ENCODE measurements at places on chromosomes 1 and 21. TPM values are rescaled to one million over a fixed set of nuclear protein-coding genes. Genes with fewer than 3 reads are reported as not detected.

DNA sequence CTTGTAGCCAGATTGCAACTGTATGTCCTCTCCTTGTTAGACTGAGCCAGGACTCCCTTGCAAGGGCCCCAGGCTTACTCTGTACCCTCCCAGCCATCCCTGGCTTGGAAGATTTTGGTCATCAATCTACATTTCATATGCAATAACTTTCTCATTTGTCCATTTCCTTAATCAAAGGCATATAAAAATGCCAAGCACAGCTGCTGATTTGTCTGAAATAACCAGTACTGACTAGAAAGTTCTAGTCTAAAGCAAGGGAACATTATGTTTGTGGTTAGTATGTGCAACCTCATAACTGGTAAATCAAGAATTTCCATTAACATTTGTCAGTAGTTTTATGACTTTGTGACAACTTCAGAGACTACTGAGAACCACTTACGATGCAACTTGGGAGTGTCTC, 370.2 kb downstream of the ST6GALNAC3 start:
- DNase-seq: no peak
- no peak overlapping the region for H3K4me3 ChIP-seq
- H3K36me3 ChIP-seq: no peaks in the 10 kb centered on the region

- no peaks in the 10 kb centered on the region for H3K27me3 ChIP-seq
- H3K36me3 ChIP-seq: no peaks in the 10 kb centered on the region
- H3K27ac ChIP-seq: no peak overlapping the region
- no peak for DNase-seq
- H3K4me3 ChIP-seq: no peak overlapping the region
Observed at GRCh38 chr1:224749916-224750315, 133.8 kb downstream of the CNIH3 start.

The MYBPHL gene
- total RNA-seq: 0.30 TPM

The DPT gene
- total RNA-seq: not detected

The TCEA3 gene
- 0.21 TPM for total RNA-seq

GRCh38 chr1:173301507-173301906, 94.4 kb upstream of the TNFSF4 start:
- DNase-seq: no peak
- H3K27ac ChIP-seq: no peak overlapping the region
- H3K36me3 ChIP-seq: no peaks in the 10 kb centered on the region
- peaks cover 6% of the 10 kb centered on the region for H3K4me1 ChIP-seq
- no peak overlapping the region for H3K4me3 ChIP-seq

- H3K4me3 ChIP-seq: no peak overlapping the region
- no peaks in the 10 kb centered on the region for H3K4me1 ChIP-seq
- no peaks in the 10 kb centered on the region for H3K27me3 ChIP-seq
- no peak for DNase-seq
- no peaks in the 10 kb centered on the region for H3K36me3 ChIP-seq
Observed at GRCh38 chr1:18326211-18326897, 154.4 kb upstream of the KLHDC7A start.

The PDZK1 gene
- total RNA-seq: not detected

DNA sequence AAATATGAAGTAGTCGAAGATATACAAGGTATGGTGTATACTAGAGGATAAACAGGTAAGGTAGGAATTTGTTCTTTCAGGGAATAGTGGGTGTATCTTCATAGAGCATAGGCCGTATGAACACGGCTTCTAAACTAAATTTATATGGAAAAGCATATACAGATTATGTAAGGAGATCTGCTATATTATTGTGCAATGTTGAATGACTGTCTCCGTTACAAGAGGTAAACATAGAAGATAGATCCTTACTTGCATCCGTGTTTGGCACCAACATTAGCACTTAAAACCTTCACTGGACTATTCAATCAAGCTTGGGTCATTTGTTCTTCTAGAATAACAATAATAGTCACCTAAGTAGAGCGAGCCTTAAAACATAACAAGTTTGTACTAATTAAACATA, 45.9 kb downstream of the CLEC20A start:
- H3K27me3 ChIP-seq: no peaks in the 10 kb centered on the region
- H3K4me1 ChIP-seq: no peaks in the 10 kb centered on the region
- H3K27ac ChIP-seq: no peak overlapping the region
- H3K4me3 ChIP-seq: no peak overlapping the region

DNA sequence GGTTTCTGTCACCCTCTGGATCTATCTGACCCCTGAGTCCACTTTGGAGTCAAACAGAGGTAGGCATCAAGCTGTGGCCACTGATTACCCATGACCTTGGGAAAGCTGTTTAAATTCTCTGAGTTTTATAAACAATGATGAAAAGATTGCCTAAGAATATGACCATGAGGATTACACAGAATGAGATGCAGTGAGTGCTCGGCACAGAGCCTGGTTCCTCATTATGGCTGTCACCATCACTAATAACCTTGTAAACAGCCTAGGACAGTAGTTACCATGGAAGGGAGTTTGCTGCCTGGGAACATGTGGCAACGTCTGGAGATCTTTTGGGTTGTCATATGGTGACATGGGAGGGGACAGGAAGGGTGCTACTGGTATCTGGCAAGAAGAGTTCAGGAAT, 248.3 kb upstream of the KAZN start:
- no peaks in the 10 kb centered on the region for H3K27me3 ChIP-seq
- peaks cover 6% of the 10 kb centered on the region for H3K4me1 ChIP-seq
- no peak overlapping the region for H3K4me3 ChIP-seq
- H3K36me3 ChIP-seq: no peaks in the 10 kb centered on the region
- DNase-seq: no peak

The CD160 gene
- not detected for total RNA-seq

GRCh38 chr1:17458794-17459193, 19.3 kb upstream of the RCC2 start:
- H3K4me3 ChIP-seq: no peak overlapping the region
- no peaks in the 10 kb centered on the region for H3K4me1 ChIP-seq
- DNase-seq: no peak
- H3K36me3 ChIP-seq: no peaks in the 10 kb centered on the region
- H3K27ac ChIP-seq: no peak overlapping the region
- H3K27me3 ChIP-seq: no peaks in the 10 kb centered on the region

GRCh38 chr1:1730870-1731269, 6.7 kb upstream of the CDK11A start:
- peaks cover 10% of the 10 kb centered on the region for H3K36me3 ChIP-seq
- H3K27ac ChIP-seq: no peak overlapping the region
- no peaks in the 10 kb centered on the region for H3K27me3 ChIP-seq

DNA sequence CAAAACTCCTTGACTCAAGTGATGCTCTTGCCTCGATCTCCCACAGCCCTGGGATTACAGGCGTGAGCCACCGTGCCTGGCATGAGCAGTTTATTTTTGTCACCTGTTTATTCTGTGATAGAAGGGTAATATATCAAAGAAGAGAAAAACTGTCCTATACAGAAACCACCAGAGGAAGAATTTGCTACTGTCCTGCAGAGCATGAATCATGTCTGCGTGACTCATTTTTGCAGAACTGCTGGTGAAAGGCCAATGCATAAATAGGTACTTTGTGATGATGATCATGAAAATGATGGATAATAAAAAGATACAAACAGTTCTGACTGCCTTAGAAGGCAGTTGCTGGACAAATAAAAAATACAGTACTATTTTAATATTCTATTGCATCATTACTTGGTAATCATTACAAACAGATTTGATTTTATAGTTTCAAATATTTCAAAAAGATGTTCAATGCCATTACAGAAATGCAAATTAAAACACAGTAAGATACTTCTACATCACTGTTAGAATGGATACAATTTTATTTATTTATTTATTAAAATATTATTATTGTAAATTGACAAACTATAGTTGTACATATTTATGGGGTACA, 26.5 kb downstream of the RIPPLY3 start:
- no peaks in the 10 kb centered on the region for H3K36me3 ChIP-seq
- no peak overlapping the region for H3K27ac ChIP-seq
- no peaks in the 10 kb centered on the region for H3K4me1 ChIP-seq
- H3K27me3 ChIP-seq: peaks cover 5% of the 10 kb centered on the region
- no peak for DNase-seq

DNA sequence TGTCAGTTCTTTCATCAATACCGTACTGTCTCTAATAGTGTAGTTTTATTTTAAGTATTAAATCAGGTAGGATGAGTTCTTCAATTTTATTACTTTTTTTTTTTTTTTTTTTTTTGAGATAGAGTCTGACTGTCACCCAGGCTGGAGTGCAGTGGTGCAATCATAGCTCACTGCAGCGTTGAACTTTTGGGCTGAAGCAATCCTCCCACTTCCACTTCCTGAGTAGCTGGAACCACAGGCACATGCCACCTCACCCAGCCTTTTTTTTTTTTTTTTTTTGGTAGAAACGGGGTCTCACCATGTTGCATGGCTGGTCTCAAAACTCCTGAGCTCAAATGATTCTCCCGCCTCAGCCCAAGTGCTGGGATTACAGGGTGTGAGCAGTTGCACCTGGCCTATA, 44.3 kb downstream of the INAVA start:
- no peak overlapping the region for H3K4me3 ChIP-seq
- no peaks in the 10 kb centered on the region for H3K27me3 ChIP-seq
